Nephron progenitor cell (in vitro differentiated cells): ENCODE measurements at places on chromosomes 6 and 20.

DNA sequence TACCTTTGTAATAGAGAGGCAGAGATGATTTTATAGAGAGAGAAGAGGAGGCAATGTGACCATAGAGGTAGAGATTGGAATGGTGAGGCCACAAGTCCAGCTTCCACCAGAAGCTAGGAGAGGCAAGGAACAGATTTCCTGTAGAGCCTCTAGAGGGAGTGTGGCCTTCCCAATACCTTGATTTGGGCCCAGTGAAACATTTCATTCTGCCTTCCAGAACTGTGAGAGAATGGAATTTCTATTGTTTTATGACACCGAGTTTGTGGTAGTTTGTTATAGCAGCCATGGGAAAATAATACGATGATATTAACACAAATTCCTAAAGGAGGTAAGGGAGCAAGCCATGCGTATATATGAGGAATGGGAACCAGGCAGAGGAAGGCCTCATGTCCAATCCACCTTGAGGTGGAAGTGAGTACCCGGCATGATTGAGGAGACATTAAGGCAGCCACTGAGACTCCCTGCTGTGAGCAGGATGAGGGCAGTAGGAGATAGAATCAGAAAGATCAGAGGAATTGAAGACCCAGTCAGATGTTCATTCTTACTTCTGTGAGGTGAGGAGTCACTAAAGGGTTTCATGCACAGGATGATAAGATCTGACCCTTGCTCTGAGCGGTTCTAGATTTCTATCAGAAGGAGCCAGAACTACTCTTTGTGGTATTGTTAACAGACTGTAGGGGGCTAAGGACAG is 636.3 kb upstream of the IMPG1 start:
- H3K27ac ChIP-seq, result no peak overlapping the region
- H3K4me3 ChIP-seq, result no peak overlapping the region
- no peaks in the 10 kb centered on the region for H3K27me3 ChIP-seq

- H3K27ac ChIP-seq, result no peak overlapping the region
- DNase-seq, result no peak
- no peaks in the 10 kb centered on the region for H3K36me3 ChIP-seq
- peaks cover 3% of the 10 kb centered on the region for H3K27me3 ChIP-seq
These were observed 461.1 kb downstream of the MMUT start for GRCh38 chr6:49001856-49002541.

- no peak overlapping the region for H3K27ac ChIP-seq
- DNase-seq, result no peak
- peaks cover 5% of the 10 kb centered on the region for H3K4me1 ChIP-seq
- H3K36me3 ChIP-seq, result peaks cover 21% of the 10 kb centered on the region
- no peaks in the 10 kb centered on the region for H3K27me3 ChIP-seq
These were observed 38.9 kb downstream of the CDK19 start for GRCh38 chr6:110776413-110776812.

DNA sequence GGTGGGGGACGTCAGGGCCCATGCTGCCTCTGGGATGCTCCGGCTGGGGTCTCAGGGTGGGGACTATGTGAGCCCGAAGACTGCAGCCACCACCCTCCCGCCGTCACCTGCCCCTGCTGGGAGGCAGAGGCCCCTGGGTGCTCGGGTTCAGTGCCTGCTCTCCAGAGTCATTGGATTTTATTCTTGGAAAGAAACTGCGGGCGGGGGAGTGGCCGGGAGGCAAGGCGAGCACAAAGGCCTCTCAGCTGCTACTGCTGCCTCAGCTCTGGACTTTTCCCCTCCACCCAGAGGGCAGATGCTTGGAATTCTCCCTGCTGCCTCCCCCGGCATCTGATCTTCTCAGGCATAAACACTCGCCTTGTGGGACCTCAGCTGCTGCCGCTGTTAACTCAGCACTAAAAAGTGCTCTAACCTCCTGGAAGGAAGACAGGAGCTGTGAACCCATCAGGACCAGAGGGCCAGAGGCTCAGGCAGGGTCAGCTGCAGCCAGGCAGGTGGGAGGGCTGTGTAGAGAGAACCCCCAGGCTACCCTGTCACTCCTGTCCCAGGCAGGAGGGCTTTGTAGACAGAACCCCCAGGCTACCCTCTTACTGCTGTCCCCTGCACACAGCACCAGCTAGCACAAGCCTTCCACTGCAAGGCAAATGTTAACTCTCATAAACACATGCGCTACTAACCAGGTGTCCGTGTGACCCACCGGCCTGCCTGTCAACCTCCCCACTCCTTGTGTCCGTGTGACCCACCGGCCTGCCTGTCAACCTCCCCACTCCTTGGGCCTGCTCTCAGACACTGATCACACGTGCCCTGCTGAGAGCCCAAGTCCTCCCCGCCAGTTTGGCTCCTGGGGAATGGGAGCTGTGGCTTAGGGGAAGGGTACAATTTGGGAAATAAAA is 9.4 kb upstream of the FRMD1 start:
- peaks cover 73% of the 10 kb centered on the region for H3K4me1 ChIP-seq
- peak overlapping the region; percentile 15 for H3K4me3 ChIP-seq
- no peaks in the 10 kb centered on the region for H3K36me3 ChIP-seq
- peak overlapping the region; percentile 74 for H3K27ac ChIP-seq
- H3K27me3 ChIP-seq, result peaks cover 13% of the 10 kb centered on the region

DNA sequence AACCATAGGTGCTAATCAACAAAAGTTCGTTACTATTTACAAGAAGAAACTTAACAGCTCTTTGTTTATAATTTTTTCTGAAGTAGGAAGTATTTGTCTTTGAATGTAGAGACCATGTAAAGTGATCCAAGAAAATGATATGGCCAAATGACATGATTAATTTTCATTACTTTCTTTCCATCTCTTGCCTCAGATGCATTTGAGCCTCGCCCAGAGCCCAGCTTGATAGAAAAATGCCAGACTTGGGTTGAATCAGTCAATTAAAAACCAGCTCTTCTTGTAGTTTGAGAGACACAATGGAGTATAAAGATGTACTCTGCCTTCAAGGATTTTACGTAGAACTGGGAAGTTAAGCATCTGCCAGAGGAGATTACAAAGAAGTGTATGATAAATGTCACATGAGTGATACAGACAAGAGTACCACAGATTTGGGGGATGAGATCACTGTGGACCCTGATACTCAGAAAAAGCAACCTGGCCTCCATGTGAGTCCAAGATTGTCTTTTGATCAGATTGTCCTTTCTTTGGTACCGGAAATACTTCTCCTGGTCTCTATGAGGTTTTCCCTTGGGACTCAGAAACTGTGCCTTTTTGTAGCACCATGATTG is 92.5 kb upstream of the SUPT3H start:
- peaks cover 4% of the 10 kb centered on the region for H3K27me3 ChIP-seq
- H3K27ac ChIP-seq, result no peak overlapping the region
- no peaks in the 10 kb centered on the region for H3K36me3 ChIP-seq
- no peak overlapping the region for H3K4me3 ChIP-seq
- DNase-seq, result no peak
- H3K4me1 ChIP-seq, result peaks cover 28% of the 10 kb centered on the region

GRCh38 chr6:109102762-109103161 is 7.5 kb downstream of the CEP57L1 start:
- no peaks in the 10 kb centered on the region for H3K27me3 ChIP-seq
- no peaks in the 10 kb centered on the region for H3K4me1 ChIP-seq
- no peak overlapping the region for H3K4me3 ChIP-seq
- no peak for DNase-seq
- H3K27ac ChIP-seq, result no peak overlapping the region

DNA sequence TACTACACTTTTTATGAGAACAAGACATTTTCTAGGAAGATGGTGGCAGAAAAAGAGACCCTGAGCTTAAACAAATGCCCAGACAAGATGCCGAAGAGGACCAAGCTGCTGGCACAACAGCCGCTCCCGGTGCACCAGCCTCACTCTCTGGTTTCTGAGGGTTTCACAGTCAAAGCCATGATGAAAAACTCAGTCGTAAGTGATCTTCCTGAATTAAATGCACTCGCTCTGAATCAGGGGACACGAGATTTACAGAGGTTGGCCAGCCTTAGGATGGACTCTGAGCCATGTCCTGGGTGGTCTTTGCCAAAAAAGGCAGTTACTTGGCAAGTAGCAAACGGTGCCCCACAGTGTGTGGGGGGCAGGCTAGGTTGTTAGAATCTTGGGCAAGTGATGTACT is 423 bp downstream of the PACRG start:
- H3K27ac ChIP-seq, result peak overlapping the region; percentile 95
- DNase-seq, result peak; percentile 5
- H3K4me1 ChIP-seq, result peaks cover 40% of the 10 kb centered on the region
- peak overlapping the region; percentile 71 for H3K4me3 ChIP-seq

DNA sequence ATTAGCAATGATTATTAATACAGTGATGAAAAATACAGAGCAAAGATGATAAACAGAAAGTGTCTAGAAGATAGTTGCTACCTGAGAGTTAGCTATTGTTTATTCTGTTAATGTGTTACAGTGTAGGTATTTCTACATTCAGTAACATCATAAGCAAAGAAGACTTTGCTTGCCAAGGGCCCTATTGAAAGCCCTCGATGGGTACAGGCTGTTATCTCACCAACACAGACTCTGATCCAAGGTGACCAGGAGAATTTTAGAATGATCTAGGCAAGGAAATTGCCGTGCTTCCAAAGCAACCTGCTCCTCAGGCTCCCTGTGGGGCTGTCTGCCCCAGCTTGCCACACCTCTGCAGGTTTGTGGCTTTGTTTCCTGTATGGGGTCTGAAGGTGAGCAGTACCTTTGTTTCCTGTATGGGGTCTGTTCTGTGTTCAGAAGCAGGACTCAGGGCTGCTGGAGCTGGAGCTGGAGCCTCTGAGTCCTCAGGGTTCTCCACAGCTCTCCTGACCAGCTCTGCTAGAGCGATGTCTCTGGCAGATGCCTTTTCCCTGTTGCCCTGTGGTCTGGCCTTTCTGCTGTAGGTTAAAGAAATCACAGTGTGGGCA is 32.5 kb downstream of the PHACTR3 start:
- H3K27me3 ChIP-seq, result peaks cover 13% of the 10 kb centered on the region
- H3K4me3 ChIP-seq, result no peak overlapping the region
- no peaks in the 10 kb centered on the region for H3K4me1 ChIP-seq
- no peak for DNase-seq
- no peaks in the 10 kb centered on the region for H3K36me3 ChIP-seq
- H3K27ac ChIP-seq, result no peak overlapping the region

DNA sequence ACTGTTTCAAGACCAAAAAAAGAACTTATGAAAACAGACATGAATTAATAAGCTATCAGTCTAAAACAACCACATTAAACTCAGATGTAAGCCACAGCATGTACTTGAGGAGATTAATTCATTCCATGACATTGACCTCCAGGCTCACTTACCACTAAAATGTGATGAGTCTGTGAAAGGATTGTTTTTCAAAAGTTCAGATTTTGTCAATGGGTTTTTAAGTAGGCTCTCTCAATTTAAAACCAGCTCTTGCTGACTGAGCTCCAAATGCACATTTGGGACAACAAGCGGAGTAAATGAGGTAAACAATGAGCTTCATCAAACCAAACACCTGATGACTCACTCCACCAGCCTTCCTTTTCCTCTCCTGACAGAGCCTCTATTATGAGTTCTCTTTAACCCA is 197.0 kb downstream of the SIM1 start:
- no peak overlapping the region for H3K4me3 ChIP-seq
- no peak overlapping the region for H3K27ac ChIP-seq
- peaks cover 4% of the 10 kb centered on the region for H3K36me3 ChIP-seq
- no peak for DNase-seq

DNA sequence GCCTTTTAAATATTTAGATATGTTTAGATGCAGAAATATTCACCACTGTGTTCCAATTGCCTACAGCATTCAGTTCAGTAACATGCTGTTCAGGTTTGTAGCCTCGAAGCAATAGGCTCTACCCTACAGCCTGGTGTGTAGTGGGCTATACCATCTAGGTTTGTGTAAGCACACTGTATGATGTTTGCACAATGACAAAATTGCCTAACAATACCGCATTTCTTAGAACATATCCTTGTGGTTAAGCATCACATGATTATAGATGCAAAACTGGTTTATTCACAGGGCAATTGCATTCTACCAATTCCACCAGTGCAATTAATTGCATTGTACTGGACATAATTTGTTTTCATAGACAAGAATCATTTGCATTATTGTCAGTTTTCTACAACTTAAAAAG is 7.9 kb upstream of the SLC22A16 start:
- H3K4me3 ChIP-seq, result no peak overlapping the region
- DNase-seq, result no peak
- H3K27ac ChIP-seq, result no peak overlapping the region
- no peaks in the 10 kb centered on the region for H3K36me3 ChIP-seq

- no peaks in the 10 kb centered on the region for H3K36me3 ChIP-seq
- H3K27ac ChIP-seq, result no peak overlapping the region
- no peaks in the 10 kb centered on the region for H3K4me1 ChIP-seq
- H3K27me3 ChIP-seq, result peaks cover 11% of the 10 kb centered on the region
- H3K4me3 ChIP-seq, result no peak overlapping the region
- no peak for DNase-seq
These were observed 105.3 kb upstream of the TAB2 start for GRCh38 chr6:149212206-149212605.

- H3K27ac ChIP-seq, result no peak overlapping the region
- H3K36me3 ChIP-seq, result no peaks in the 10 kb centered on the region
- H3K4me3 ChIP-seq, result no peak overlapping the region
- peaks cover 14% of the 10 kb centered on the region for H3K4me1 ChIP-seq
These were observed 387.1 kb downstream of the THBS2 start for GRCh38 chr6:168866534-168866933.

DNA sequence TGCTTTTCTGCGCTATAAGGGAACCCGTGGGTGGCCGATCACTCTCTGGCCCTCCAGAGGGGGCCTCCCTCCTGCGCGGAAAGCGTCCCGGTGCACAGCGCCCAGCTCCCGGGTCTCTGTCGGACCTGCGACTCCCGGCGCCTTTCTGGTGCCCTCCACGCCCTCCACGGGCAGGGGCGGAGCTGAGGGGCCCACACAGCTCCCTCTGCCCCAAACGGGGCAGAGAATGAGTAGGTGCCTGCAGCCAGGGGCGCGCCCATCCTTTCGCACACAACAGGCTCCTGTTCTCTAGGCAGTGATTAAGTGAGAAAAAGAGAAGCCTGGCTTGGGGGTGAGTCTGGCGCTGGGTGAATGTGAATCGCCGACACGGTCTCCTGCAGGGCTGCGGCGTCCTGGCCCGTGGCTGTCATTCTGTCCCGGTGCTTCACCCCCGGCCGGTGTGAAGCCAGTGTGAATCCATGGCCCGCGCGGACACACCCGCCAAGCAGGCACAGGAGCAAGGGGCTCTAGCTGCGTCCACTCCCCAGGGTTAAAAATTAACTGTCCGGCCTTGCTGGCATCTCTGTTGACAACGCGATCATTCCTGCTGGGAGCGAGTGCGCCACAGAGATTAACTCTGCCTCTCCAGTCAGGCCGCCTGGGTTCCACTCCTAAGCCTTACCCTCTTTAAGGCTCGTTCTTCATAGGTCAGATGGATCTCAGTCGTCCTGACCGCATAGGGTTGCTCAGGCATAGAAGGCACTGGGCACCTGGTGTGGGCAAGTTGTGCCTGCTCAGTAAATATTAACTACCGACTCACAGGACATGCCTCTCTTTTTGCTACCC is 88.8 kb downstream of the PCSK2 start:
- peaks cover 7% of the 10 kb centered on the region for H3K4me1 ChIP-seq
- no peak overlapping the region for H3K27ac ChIP-seq
- peaks cover 4% of the 10 kb centered on the region for H3K27me3 ChIP-seq
- H3K4me3 ChIP-seq, result no peak overlapping the region
- H3K36me3 ChIP-seq, result no peaks in the 10 kb centered on the region
